ENCODE measurements at places on chromosomes 16 and 17. TPM values are rescaled to one million over a fixed set of nuclear protein-coding genes. Genes with fewer than 3 reads are reported as not detected.

DNA sequence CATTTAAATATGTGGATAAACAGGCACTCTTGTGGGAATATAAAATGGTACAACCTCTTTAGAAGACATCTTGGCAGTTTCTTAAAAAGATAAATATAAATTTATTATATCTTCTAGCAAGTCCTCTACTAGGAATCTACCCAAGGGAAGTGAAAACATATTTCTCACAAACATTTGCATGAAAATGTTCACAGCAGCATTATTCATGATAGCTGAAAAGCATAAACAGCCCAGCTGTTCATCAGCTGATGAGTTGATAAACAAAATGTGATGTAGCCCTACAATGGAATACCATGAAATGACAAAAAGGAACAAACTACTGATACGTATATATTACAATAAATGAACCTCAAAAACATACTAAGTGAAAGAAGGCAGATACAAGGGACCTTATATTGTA is 12.0 kb downstream of the DGKE start:
- H3K4me1 ChIP-seq, result no peaks in the 10 kb centered on the region
- H3K36me3 ChIP-seq, result peaks cover 30% of the 10 kb centered on the region
- H3K27me3 ChIP-seq, result no peaks in the 10 kb centered on the region
- DNase-seq, result no peak

GRCh38 chr17:67245694-67246402 is 852 bp upstream of the HELZ start:
- H3K4me3 ChIP-seq, result peak overlapping the region; percentile 73
- H3K27me3 ChIP-seq, result no peaks in the 10 kb centered on the region
- H3K36me3 ChIP-seq, result no peaks in the 10 kb centered on the region
- peaks cover 41% of the 10 kb centered on the region for H3K4me1 ChIP-seq
- peak overlapping the region; percentile 81 for H3K27ac ChIP-seq

DNA sequence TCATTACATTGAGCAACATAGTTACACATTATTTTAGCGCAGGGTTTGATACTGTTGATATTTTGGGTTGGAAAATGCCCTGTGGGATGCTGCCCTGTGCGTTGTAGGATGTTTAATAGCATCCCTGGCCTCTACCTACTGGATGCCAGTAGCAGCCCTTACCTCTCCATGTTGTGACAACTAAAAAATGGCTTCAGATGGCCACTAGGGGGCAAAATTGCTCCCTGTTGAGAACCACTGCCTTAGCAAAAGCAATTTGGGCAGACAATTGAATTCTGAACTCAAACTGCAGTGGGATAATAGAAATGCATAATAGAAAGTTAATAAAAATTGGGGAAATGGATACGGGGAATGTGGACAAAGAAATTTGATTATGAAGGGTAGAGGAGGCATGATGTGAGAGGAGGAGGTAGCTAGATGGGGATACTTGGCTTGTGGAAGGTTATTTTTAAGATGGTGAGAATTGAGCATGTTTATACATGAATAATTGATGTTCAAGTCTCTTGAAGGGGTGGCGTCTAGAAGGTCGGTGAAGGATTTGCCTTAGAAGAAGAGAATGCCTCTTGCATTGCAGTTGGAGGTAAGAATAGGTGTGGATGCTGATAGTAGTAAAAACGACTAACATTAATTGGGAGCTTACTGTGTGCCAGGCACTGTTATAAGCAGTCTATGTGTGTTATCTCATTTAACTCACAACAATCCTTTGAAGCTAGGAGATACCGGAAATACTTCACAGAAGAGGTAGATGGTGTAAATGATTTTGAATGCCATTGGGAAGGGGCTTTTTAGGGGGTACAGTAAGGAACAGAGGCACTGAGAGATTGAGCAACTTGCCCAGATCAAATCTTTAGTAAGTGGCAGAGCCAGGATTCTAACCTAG is 19.0 kb downstream of the HEATR9 start:
- peaks cover 24% of the 10 kb centered on the region for H3K36me3 ChIP-seq
- no peak overlapping the region for H3K4me3 ChIP-seq
- H3K27ac ChIP-seq, result no peak overlapping the region
- H3K4me1 ChIP-seq, result peaks cover 6% of the 10 kb centered on the region
- peak; percentile 79 for DNase-seq

- no peak for DNase-seq
- peaks cover 11% of the 10 kb centered on the region for H3K4me1 ChIP-seq
- H3K4me3 ChIP-seq, result no peak overlapping the region
- no peaks in the 10 kb centered on the region for H3K27me3 ChIP-seq
Measured at GRCh38 chr17:14211246-14211645, 25.4 kb downstream of the CDRT15 start.

DNA sequence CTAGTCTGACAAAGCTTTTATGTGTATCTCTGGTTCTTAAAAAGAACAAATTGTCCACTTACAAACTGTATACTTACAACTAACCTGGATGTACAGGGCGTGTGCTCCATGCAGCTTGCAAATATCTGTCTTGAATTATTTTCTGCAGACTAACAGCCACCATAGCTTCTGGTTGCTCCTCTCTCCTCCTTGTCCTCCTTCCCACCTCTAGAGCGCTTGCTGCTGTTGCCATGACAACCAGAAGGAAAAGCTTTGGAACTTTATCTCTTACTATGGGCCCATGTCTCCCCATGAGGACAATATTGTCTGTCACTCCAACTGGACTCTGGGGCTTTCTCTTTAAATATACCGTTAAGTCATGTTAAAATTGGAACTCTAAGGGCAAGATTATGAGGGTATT is 71.5 kb upstream of the DHX40 start:
- no peaks in the 10 kb centered on the region for H3K27me3 ChIP-seq
- no peak overlapping the region for H3K27ac ChIP-seq
- no peak for DNase-seq
- no peak overlapping the region for H3K4me3 ChIP-seq
- H3K4me1 ChIP-seq, result no peaks in the 10 kb centered on the region
- no peaks in the 10 kb centered on the region for H3K36me3 ChIP-seq

DNA sequence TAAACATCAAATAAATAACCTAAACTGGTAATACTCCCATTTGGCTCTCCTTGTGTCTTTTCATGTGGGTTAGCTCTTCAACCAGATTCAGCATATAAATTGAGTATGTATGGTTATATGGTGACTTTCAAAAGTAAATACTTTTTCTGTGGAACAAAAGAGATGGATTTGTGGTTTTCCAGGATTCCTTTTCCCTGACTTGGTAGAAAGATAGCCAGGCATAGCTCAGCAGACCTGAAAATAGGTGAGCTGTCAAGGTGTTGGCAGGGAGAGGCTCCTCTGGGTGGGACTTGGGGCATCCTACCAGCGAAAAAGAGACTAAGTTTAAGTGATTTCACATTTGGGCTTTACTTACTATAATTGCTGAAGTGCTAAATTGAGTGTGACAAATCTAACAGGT is 80.3 kb downstream of the FTO start:
- no peak overlapping the region for H3K27ac ChIP-seq
- DNase-seq, result no peak
- no peaks in the 10 kb centered on the region for H3K36me3 ChIP-seq
- H3K4me1 ChIP-seq, result no peaks in the 10 kb centered on the region
- H3K4me3 ChIP-seq, result no peak overlapping the region

DNA sequence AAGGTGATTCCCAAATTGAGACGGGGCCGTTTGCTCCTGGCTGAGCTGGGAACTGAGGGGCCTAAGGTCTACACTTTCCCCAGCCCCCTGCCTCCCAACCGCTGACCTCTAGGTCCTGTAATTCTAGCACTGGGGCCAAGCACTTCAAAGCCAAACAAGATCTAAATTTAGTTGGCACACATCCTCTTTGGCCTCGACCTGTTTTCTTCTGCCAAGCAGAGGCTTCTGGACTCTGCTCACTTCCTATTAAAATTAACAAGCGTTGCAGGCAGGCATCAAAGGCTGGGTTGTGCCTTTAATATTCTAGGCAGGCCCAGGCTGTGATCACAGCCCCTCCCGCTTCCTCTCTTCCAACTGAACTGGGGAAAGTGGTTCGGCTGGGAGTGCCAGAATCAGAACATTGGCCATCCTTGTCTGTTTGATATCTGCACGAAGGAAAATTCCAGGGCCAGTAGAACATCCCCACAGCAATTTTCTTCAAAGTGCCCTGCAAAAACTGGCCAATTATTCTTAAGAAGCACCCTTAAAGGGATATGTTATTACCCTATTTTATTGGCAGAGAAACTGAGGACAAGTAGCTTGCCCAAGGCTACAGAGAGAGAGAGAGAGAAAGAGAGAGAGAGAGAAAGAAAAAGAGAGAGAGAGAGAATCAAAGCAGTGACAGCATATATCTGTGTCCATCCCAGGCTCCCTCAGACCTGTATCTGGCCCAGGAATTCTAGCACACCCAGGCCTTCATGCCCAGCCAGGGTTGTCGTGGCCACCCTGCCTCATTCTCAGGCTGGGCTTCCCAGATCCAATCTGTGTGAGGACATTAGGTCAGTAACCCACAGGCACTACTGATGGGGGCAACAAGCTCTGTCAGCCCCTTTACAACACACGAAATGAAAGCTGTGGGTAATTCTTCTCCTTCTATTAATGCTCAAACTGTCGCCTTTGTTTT is 12.8 kb upstream of the MT4 start:
- no peak for DNase-seq
- H3K4me1 ChIP-seq, result peaks cover 13% of the 10 kb centered on the region
- H3K4me3 ChIP-seq, result no peak overlapping the region
- H3K27me3 ChIP-seq, result no peaks in the 10 kb centered on the region
- H3K36me3 ChIP-seq, result no peaks in the 10 kb centered on the region

DNA sequence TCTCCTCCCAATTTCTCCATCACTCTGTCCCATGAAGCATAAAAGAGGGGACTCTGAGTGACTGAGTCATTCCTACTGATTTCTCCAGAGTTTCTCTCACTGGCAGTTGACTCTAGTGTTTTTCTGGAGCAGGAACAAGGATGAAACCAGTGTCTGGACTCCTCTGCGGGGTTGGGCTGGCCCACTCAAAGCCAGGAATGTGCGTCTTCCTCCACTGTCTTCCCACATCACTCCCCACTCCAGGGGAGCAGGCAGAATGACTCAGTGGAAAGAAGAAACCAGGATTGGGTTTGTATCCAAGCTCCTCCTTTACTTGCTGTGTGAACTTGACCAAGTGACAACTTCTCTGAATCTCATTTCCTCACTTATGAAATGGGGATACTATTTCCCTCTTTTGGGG is 497.5 kb upstream of the SALL1 start:
- H3K27me3 ChIP-seq, result no peaks in the 10 kb centered on the region
- no peaks in the 10 kb centered on the region for H3K4me1 ChIP-seq
- DNase-seq, result no peak
- H3K27ac ChIP-seq, result no peak overlapping the region
- H3K4me3 ChIP-seq, result no peak overlapping the region
- no peaks in the 10 kb centered on the region for H3K36me3 ChIP-seq

ERAL1 gene
- polyA plus RNA-seq, result 44.7 TPM

USP10 gene
- polyA plus RNA-seq, result 86.1 TPM

DNA sequence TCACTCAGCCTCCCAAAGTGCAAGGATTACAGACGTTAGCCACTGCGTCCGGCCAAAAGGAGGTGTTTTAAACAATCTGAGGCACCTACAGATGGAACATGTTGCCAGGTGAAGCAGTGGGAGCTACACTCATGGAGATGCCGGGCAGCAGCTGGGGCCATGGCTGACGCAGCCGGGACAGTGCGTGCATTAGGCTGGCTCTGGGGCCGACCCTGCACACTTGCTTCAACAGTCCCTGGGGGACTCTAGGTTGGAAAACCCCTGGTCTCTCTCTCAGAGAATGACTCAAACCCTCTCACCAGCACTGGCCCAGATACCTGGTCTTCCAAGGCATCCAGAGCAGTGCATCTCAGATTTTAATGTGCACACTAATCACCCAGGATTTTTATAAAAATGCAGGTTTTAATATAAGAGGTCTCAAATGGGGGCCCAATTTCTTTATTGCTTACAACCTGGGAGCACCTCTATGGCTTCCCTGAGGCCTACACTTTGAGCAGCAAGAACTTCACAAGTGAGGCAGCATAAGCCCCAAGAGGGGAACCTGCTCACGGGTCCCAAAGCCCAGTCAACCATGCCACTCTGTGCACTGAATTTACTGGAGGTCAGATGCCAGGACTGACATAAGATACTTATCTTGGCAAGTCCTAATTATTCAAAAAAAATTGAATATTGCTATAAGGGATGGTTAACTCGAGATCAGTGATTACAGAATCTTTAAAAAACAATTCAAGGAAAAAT is 70.8 kb upstream of the TRAP1 start:
- no peak overlapping the region for H3K4me3 ChIP-seq
- H3K36me3 ChIP-seq, result peaks cover 26% of the 10 kb centered on the region
- H3K4me1 ChIP-seq, result peaks cover 37% of the 10 kb centered on the region
- no peak overlapping the region for H3K27ac ChIP-seq
- no peaks in the 10 kb centered on the region for H3K27me3 ChIP-seq
- DNase-seq, result no peak

DNA sequence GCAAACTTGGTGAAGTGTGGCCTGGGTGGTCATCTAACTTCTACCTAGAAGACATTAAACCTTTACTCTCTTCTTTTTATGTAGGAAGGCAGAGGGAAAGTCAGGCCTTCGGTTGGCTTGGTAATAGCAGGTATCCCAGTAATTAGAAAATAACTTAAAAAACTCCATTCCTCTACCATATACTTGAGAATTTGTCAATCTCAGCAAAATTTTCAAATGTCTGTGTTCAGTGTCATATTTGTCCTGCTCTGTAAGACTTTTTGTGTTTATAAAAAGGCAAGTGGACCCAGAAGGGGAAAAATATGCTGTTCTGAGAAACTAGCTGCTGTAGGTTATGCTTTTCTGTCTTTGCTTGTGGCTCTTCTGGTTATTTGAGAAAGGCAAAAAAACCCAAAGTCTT is 5.8 kb downstream of the HMOX2 start:
- peaks cover 54% of the 10 kb centered on the region for H3K4me1 ChIP-seq
- H3K36me3 ChIP-seq, result peaks cover 26% of the 10 kb centered on the region
- no peak overlapping the region for H3K27ac ChIP-seq
- DNase-seq, result no peak
- H3K4me3 ChIP-seq, result no peak overlapping the region
- no peaks in the 10 kb centered on the region for H3K27me3 ChIP-seq

DNA sequence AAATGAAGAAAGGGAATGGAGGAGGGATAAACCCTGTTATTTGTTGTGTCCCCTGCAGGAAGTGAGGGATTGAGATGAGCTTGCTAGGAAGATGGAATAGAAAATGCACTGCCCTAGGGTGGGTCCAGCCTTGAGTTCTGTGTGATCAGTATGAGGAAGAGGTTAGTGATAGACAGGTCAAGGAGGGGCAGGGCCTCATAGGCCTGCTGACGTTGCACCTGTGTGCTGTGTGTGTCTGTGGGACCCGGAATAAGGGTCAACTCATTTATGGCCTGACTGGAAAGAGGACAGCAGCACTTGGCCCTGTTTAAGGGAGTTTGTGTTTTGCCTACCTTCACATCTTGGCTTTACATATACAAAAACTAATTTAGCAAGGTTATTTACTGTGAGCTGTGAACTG is 26.3 kb downstream of the DEF8 start:
- no peak for DNase-seq
- no peak overlapping the region for H3K4me3 ChIP-seq
- peaks cover 15% of the 10 kb centered on the region for H3K36me3 ChIP-seq
- H3K4me1 ChIP-seq, result peaks cover 29% of the 10 kb centered on the region

GRCh38 chr17:534071-534691 is 180.5 kb downstream of the VPS53 start:
- no peaks in the 10 kb centered on the region for H3K27me3 ChIP-seq
- H3K4me1 ChIP-seq, result no peaks in the 10 kb centered on the region
- H3K36me3 ChIP-seq, result peaks cover 15% of the 10 kb centered on the region
- no peak for DNase-seq
- no peak overlapping the region for H3K4me3 ChIP-seq

TBC1D28 gene
- not detected for polyA plus RNA-seq

GRCh38 chr17:81154961-81155360 is 10.3 kb upstream of the PVALEF start:
- peaks cover 5% of the 10 kb centered on the region for H3K27me3 ChIP-seq
- H3K4me3 ChIP-seq, result no peak overlapping the region
- H3K4me1 ChIP-seq, result no peaks in the 10 kb centered on the region
- DNase-seq, result no peak
- H3K27ac ChIP-seq, result no peak overlapping the region
